ENCODE measurements at places on chromosomes 5 and 9. TPM values are rescaled to one million over a fixed set of nuclear protein-coding genes. Genes with fewer than 3 reads are reported as not detected.

DNA sequence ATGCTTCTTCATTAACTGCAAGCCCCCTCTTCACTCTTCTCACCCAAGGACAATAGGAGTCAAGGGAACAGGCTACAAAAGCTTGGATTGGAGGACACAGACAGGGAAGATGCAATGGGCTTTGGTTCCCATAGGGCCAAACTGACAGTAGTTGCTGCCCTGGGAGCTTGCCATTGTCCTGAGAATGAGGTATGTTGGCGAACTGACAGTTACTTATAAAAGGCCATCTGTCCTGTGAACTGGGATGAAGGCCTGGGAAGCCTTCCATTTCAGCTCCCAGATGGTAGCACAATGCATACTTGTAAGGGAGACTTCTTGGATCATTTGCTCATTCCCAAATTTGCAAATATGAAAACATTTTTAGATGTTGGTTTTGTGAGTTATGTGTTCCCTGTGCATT, 88.9 kb downstream of the SNCAIP start:
- H3K4me1 ChIP-seq = no peaks in the 10 kb centered on the region
- H3K4me3 ChIP-seq = no peak overlapping the region
- no peaks in the 10 kb centered on the region for H3K36me3 ChIP-seq

- H3K27ac ChIP-seq = no peak overlapping the region
- H3K4me1 ChIP-seq = peaks cover 13% of the 10 kb centered on the region
- DNase-seq = peak; percentile 70
- H3K36me3 ChIP-seq = no peaks in the 10 kb centered on the region
Observed at GRCh38 chr5:142748568-142749249, 21.5 kb upstream of the ARHGAP26 start.

GRCh38 chr9:123113185-123113584, 79.7 kb downstream of the GPR21 start:
- H3K27ac ChIP-seq = no peak overlapping the region
- H3K4me3 ChIP-seq = no peak overlapping the region
- H3K36me3 ChIP-seq = peaks cover 12% of the 10 kb centered on the region
- H3K27me3 ChIP-seq = no peaks in the 10 kb centered on the region

GRCh38 chr9:89339807-89340206, 21.5 kb downstream of the SECISBP2 start:
- peaks cover 95% of the 10 kb centered on the region for H3K36me3 ChIP-seq
- no peak overlapping the region for H3K27ac ChIP-seq
- H3K4me3 ChIP-seq = no peak overlapping the region
- no peak for DNase-seq
- no peaks in the 10 kb centered on the region for H3K4me1 ChIP-seq
- no peaks in the 10 kb centered on the region for H3K27me3 ChIP-seq

PCDHA10 gene
- total RNA-seq = 1.7 TPM

PCDHB14 gene
- total RNA-seq = 3.0 TPM

DNA sequence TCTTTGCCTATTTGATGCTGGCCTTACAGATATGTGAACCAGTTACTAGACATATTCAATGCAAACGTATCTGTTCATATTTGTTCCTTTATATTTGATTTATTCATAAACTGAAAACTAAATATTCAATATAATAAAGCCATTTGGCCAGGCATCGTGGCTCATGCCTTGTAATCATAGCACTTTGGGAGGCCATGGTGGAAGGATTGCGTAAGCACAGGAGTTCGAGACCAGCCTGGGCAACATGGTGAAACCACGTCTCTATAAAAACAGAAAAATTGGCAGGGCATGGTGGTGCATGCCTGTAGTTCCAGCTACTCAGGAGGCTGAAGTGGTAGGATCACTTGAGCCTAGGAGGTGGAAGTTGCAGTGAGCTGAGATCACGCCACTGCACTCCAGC, 49.2 kb upstream of the CTNNAL1 start:
- no peak overlapping the region for H3K4me3 ChIP-seq
- no peak overlapping the region for H3K27ac ChIP-seq
- no peak for DNase-seq
- no peaks in the 10 kb centered on the region for H3K27me3 ChIP-seq
- H3K4me1 ChIP-seq = peaks cover 6% of the 10 kb centered on the region
